Epithelial cell of alveolus of lung (primary cell): ENCODE measurements at places on chromosomes 7 and 10. TPM values are rescaled to one million over a fixed set of nuclear protein-coding genes. Genes with fewer than 3 reads are reported as not detected.

IL6 gene
- 0.40 and 28.8 TPM in 2 replicates for total RNA-seq

BLNK gene
- not detected in 2 replicates for total RNA-seq

CHCHD3 gene
- total RNA-seq: 40.1 and 55.7 TPM in 2 replicates

TAS2R4 gene
- total RNA-seq: under 0.01 and 0.88 TPM in 2 replicates

RAB18 gene
- total RNA-seq: 29.1 and 39.4 TPM in 2 replicates

XRCC2 gene
- 1.2 and 2.1 TPM in 2 replicates for total RNA-seq
